ENCODE measurements at places on chromosomes 7 and 10.

GRCh38 chr7:1855725-1856160, 185.7 kb downstream of the ELFN1 start:
- DNase-seq, result no peak

GRCh38 chr7:83204715-83205114, 42.0 kb upstream of the PCLO start:
- no peak for DNase-seq

- no peak for DNase-seq
These were observed 8.0 kb downstream of the DPYSL4 start for GRCh38 chr10:132194726-132195125.

GRCh38 chr10:102735065-102735562, 8.6 kb upstream of the WBP1L start:
- no peak for DNase-seq

DNA sequence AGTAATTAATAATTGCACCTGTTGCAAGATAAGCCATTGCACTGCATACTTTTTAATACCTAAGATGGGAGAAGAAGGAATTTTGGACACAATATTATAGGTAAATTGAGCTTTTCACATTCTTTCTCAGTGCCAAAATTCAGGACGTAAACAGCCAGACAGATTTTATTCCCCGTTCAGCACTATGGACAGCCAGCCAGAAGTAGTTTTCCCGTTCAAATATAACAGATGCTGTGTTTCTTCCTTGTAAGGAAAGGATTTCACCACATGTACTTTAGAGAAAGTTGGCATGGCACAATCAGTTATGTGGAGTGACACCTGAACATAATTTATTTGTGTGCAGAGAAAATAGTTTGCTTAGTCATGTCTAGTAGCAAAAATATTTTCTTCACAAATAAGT, 34.8 kb downstream of the SEMA3E start:
- DNase-seq, result peak; percentile 17

DNA sequence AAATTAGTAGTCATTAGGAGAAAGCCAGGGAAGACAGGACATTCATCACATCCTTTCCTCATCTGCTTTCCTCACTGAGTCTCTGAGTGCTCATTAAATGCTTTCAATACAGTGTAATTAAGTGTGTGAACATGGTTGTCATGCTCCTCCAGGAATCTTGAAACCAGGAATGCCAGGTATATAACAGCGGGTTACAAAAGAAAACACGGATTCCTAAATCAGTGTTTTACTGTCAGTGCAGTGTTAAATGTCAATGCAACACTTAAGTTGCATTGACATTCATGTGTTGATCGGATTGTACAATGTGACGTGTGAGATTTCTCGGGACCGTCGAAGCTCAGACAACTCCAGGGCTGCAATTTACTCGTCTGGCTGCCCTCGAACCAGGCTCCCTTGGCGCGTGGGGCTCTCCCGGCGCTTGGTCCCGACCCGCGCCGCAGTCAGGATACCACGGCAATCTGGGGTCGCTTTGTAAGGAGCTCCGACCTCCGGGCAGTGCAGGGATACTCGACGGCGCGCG, 455 bp upstream of the SPAG6 start:
- DNase-seq, result no peak

DNA sequence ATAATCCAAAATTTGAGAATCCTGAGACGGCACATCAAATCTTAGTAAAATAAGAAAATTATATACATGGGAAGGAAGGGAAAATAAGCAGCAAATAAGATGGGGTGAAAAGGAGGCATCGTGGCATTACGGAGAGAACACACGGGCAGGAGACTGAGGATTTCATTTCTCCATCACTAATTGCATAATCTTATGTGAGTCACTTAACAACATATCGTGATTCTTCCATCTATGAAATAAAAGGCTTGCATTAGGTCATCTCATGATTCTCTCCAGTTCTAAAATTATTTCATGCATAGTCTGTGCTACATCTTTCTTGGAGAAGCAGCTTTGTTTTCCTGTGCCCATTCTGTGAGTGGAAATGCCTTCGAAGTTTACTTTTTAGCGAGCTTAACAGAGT, 288.7 kb downstream of the LRMDA start:
- no peak for DNase-seq

GRCh38 chr10:84727398-84727797, 399.0 kb downstream of the CCSER2 start:
- DNase-seq, result no peak

DNA sequence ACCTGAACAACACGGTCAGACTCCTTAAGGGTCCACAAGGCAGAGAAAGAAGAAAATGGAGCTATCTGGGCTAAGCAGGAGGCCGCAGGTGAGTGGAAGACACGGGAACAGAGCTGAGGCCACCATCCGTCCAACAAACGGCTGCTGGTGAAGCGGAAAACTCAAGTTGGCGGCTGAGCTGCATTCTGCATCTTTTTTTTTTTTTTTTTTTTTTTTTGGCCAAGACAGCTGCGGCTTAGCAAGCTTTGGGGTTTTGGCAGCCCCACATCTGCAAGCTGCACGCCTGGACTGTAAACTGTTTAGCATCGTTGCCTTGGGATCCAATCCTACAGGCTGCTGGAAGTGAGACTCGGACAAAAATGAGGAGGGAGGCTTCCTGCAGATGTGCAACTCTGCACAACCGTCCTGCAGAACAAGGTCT, 37.4 kb downstream of the RGS10 start:
- DNase-seq, result peak; percentile 31

DNA sequence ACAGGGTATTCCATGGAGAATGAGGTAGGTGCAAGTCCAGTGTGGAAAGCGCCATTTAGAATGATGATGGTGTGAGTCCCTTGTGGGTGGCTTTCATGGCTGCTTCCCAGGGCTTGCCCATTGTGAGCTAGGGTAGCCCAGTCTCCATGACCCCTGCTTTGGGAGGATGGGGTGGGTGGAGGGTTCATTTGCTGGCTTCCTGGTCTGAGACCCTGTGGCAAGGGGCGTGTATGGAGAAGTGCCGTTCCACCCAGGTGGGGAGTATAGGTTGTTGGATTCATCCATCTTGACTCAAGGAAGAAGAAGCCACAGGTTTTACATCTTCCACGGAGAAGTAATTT, 27.7 kb downstream of the CCM2 start:
- DNase-seq, result no peak

- no peak for DNase-seq
These were observed 961.7 kb downstream of the CNTNAP2 start for GRCh38 chr7:147078312-147078711.

- DNase-seq, result no peak
These were observed 13.5 kb downstream of the KCNH2 start for GRCh38 chr7:150964593-150965111.

GRCh38 chr10:132257271-132257670, 50.5 kb downstream of the STK32C start:
- no peak for DNase-seq

DNA sequence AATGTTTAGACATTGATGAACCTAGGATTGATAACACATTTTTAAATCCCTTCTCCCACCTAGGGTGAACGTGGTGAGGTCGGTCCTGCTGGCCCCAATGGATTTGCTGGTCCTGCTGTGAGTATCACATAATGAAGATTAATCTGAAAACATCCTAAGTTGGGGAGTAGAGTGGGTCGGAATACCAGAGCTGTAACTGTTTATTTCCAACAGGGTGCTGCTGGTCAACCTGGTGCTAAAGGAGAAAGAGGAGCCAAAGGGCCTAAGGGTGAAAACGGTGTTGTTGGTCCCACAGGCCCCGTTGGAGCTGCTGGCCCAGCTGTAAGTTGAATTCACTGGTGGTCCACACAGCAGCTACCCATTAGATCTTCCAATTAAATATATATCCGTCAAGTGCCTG, 25.6 kb downstream of the COL1A2 start:
- peak; percentile 41 for DNase-seq

DNA sequence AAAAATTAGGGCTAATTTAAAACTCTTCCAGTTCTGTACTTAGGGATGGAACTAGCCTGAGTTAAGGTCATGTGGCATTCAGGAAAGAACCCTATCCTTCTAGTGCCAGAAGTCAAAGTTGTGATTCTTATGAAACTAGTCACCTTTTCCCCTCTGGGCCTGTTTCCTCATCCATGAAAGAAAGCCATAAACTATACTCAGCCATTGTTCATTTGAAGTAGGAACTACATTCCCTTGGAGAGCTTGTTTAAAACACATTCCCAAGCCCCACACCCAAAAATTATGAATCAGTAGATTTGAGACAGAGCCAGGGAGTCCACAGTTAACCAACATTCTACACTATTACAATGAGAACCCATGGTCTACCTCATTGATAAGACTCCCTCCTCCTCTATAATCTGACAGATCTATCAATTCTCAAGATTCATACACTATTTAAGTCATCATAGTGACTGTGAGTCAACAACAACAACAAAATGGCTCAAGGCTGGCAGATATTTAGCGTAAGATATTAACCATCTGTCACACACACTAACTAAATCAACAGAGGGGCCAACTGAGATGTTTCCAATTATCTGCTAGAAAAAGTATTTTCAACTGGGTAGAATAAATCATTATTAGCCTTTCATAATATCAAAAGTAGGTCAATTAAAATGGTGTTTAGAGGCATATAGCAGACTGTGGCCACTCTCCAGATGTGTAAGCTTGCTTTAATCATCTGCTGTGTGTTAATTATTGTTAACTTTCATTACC, 102.3 kb downstream of the SLC25A13 start:
- DNase-seq, result peak; percentile 71
